ENCODE measurements at places on chromosomes 7 and 10.

GRCh38 chr10:61286686-61287085, 166.5 kb downstream of the TMEM26 start:
- no peak for DNase-seq

GRCh38 chr7:3928727-3929515, 627.9 kb downstream of the SDK1 start:
- DNase-seq, result no peak

- DNase-seq, result no peak
Observed at GRCh38 chr7:15703732-15704131, 17.2 kb upstream of the MEOX2 start.

- no peak for DNase-seq
Observed at GRCh38 chr7:2645274-2645868, 13.6 kb downstream of the TTYH3 start.

All from esophagus squamous epithelium (tissue), 5 donors.